ENCODE measurements at places on chromosomes 16 and 17.

- DNase-seq = no peak
These were observed 173.0 kb downstream of the FOXL1 start for GRCh38 chr16:86751076-86752030.

- peak; percentile 85 for DNase-seq
These were observed 608 bp downstream of the AXIN2 start for GRCh38 chr17:65560628-65561451.

DNA sequence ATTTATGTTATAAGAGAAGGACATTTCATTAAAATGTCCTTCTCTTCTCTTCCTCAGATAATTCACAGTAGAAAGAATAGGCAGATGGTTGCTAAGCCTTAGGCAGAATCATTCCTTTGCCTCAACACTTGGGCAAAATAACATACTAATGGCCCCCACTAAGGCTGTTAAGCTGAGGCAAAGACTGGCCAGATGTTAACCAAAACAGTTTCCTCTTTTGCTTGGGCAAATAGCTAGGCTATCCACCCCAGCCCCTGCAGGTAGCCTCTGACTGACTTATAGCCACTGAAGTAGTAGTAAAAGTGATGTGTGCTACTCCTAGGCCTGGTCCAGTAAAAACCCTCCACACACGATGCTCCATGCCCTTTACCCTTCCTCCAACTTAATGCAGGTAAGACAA is 55.2 kb downstream of the SPAG9 start:
- DNase-seq = no peak

DNA sequence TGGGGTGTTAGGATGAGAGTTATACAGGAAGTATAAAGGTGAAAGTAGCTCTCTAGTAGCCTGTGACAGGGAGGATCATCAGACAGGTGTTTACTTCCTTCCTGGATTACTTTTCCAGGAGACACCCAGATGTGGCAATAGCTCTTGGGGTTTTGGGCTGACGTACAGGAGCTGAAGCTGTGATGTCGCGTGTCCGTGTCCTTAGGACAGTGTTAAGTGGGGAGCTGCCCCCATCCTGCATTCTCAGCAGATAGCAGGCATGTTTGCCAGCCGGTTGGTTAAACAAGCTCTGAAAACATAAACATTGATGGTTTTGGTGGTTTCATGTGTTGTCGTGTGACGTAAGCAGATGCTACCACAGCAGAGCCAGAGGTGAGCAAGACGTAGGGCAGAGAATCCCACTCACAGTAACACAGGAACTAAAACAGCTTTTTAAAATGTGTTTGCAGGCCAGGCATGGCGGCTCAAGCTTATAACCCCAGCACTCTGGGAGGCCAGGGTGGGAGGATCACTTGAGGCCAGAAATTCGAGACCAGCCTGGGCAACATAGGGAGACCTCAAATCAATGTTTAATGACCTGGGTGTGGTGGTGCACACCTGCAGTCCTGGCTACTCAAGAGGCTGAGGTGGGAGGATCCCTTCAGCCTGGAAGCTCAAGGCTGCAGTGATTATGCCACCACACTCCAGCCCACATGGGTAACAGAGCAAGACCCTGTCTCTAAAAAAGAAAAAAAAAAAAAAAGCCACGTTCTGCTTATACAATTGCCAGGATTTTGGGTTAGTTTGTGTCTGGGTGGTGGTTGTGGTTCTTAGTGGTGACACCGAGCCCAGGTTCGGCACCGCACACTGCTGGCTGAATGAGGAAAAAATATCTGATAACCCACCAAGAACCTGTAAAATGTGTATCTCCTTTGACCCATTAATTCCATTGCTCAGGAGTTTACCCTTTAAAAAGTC is 18.2 kb upstream of the IL17C start:
- DNase-seq = no peak

- no peak for DNase-seq
These were observed 680.8 kb upstream of the CDH8 start for GRCh38 chr16:62717026-62717425.

DNA sequence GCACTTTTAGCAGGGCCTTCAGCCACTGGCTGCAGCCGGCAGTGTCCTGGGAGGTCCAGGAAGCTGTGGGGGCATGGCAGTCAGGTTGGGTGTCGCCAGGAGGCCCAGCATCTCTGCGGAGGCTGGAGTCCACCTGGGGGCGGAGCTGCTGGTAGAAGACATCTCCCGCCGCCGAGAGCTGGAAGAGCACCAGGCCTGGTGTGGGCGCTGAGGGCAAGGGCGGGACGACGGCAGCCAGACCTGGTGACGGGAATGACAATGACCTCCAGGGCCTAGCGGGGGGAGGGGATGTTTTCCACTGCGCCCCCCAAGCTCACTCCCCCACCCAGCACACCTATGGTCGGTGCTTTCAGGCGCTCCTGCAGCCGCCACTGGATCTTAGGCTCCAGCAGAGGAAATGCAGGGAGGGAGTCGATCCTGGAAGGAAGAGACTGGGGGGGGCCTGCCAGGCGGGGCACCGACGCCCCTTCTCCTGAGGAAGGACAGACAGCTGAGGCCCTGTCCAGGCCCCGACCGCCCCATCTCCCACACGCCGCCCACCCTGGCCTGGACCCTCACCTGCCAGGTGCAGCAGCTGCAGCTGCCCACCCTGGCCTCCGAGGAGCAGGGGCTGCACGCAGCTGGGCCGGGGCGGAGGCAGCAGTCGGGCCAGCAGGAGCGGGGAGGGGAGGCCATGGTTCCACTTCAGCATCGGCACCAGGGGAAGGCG is 7.1 kb downstream of the TAF1C start:
- no peak for DNase-seq

DNA sequence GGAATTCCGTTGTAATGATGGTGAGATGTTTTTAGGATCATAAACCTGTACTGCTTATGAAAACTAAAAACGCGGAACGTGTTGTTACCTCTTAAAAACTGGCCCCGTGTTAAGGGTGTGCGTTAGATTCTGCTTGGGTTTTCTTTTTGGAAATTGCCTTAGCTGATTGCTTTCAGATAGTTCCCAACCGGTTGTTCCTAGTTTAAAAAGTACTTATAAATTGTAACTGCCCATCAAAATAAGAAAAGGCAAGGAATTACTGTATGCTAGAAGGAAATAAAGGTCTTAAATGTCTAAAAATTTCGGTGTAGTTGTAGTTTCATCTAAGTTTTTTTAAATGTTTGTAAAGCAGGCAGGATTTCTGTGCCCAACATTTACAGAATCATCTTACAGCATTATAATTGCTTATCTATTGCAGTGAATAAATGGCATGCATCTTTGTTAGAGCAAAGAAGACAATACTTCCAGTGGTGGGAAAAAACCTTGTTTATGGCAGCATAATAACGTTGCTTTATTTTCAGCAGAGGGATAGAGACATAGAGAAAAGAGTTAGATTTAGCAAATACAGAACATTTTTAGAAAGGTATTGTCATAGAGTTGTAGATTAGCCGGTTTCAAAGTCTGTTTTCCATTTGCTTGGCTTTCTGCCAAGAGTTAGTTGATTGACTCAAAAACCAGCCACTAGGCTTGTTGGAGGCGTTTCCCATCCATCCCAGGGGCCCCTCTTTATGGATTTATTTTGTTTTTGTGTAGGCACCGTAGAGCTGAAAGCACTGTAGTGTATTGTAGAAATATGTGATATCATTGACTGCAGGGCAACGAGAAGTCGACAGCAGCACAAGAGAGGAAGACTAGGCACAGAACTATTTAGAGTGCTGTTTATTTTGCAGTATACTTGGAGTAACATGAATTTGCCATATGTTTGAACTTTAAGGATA is 1.7 kb downstream of the PPM1D start:
- peak; percentile 27 for DNase-seq

GRCh38 chr17:80354336-80354735 is 60.6 kb upstream of the ENDOV start:
- no peak for DNase-seq

GRCh38 chr17:75277664-75278071 is 6.6 kb upstream of the MIF4GD start:
- no peak for DNase-seq

All from NT2/D1 (cell line).